NCI-H1930 (cell line): ENCODE measurements at places on chromosomes 2 and 18.

DNA sequence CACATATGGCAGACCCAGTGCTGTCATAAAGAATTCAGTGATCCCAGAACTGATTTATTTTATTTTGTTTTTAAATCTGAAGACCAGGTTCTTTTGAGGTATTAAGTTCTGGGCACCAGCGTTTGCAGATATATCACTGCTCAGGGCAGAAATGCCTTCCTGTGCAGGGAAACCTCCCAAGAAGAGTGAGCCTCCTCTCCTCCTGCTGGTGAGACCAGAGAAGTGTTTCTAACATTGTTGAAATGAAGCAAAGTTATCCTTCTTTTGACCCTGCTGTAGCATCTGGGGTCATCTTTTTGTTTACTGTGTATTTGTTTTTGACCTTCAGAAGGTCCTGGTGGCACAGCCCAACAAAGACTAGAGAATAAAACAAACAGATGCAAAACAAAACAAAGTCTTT lies 94.0 kb downstream of the AQP4 start:
- DNase-seq: no peak

- no peak for DNase-seq
Measured at GRCh38 chr18:5620289-5620688, 76.5 kb upstream of the EPB41L3 start.

DNA sequence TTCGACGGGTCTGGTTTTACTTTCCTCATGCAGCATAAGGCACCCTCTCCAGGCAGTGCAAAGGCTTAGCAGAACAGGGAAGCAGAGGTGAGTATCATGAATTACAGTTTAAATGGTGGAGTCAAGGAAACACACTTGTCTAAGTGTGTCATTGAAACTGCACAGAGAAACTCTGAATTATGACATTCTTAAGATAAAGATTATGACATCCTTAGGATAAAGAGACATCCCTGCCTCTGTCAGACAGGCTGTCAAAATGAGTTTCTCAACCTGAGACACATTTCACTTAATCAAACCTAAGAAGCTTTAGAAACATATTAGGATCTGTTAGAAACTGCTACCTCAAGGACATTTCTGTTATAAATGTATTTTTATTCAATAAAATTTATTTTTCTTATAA lies 113.2 kb downstream of the DHRS9 start:
- no peak for DNase-seq

GRCh38 chr18:46771141-46771540 lies 14.3 kb upstream of the ST8SIA5 start:
- no peak for DNase-seq

DNA sequence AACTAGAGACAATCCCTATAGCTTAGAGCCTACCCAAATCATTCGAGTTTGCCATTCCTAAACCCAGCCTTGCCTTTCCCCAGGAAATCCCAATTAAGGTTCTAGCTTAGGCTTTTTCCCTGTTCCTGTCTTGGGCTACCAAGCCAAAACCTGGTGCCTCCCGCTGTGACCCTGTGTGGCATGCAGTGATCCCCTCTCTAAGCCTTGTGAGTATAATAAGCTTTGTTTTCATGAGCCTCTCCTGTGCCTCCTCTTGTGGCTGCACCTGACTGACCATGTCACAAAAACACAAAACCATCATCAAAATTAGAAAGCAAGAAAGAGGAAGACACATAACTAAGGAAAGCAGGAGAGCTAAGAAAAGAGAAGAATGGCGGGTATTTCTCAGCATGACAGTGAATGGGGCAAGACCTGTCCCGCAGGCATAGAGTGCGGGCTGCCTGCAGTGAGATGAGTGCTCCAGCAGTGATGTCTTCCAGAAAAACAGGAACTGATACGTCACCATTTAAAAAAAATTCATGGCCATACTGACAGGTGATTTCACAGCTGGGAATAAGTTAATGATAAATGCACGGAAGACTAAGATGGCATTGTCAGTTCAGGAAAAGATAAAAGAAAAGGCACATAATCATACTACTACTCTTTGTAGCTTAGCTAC lies 9.2 kb upstream of the PAIP2B start:
- no peak for DNase-seq

- DNase-seq: no peak
Measured at GRCh38 chr2:128155970-128156369, 65.0 kb downstream of the UGGT1 start.

GRCh38 chr2:128269990-128270671 lies 48.5 kb downstream of the HS6ST1 start:
- no peak for DNase-seq

DNA sequence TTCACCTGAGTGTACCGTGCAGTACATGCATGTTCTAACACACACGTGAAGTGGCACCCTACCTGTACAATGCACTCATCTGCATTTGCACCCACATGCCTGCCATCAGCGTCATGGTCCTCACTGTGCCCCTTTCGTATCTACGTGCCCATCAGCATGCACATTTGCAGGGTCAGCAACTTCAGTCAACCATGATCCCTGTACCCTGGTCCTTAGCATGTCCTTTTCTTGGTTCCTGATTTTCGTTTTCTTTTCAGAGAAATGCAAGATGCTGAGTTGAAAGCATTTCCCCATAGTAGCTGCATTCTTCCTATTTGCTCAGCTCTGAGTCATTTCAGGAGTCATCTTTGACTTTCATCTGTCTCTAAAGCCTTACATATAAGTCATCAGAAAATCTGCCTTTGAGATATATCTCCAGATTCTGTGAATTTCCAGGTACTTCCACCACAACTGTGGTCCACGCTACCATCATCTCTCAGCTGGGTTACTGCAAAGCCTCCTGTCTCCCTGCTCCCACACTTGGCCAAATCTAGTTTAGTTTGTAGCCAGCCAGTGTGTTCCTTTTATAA lies 14.7 kb upstream of the PUM2 start:
- DNase-seq: no peak

GRCh38 chr2:230942920-230943896 lies 18.2 kb upstream of the GPR55 start:
- no peak for DNase-seq

DNA sequence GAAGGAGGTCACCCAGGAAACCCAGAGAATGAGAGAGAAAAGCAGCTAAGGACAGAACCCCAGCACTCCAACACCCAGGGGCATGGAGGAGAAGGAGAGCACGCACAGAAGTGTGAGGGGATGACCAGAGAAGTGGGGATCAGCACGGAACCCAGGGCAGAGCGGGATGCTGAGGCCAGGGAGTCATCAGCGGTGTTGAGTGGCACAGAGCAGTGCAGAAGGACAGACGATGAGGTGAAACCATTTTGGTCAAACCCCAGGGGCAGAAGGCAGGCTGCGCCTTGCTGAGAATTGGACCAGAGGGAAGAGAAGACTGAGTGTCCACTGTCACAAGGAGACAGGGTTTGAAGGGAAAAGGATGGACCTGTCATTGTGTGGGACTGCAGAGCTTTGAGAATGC lies 23.4 kb upstream of the ASB18 start:
- no peak for DNase-seq

DNA sequence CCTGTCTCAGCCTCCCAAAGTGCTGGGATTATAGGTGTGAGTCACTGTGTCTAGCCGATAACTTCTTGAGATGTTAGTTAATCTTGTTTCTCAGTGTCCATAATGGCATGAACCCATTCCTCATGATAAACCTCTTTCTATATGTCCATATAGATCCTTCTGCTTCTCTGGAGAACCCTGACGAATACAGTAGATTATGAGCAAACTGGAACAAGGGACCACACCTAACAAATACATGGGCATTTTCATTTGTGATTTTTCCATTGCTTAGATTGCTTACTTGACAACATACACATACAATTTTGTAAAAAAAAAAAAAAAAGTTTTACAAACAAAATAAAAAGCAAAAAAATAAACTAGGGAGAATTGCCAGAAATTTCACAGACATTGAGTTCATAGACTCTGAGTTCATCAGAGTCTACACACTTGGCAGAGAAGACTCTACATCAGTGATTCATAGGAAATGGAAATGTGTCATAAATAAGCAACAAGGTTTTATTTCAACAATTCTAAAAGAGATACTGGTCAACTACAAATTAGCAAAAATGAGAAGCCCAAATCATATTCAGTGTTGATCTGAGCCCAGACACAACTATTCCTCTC lies 96.7 kb downstream of the GALR1 start:
- DNase-seq: no peak

- DNase-seq: no peak
Measured at GRCh38 chr2:65161551-65162100, 31.7 kb upstream of the RAB1A start.

- no peak for DNase-seq
Measured at GRCh38 chr2:35443087-35443486, 912.5 kb upstream of the CRIM1 start.

DNA sequence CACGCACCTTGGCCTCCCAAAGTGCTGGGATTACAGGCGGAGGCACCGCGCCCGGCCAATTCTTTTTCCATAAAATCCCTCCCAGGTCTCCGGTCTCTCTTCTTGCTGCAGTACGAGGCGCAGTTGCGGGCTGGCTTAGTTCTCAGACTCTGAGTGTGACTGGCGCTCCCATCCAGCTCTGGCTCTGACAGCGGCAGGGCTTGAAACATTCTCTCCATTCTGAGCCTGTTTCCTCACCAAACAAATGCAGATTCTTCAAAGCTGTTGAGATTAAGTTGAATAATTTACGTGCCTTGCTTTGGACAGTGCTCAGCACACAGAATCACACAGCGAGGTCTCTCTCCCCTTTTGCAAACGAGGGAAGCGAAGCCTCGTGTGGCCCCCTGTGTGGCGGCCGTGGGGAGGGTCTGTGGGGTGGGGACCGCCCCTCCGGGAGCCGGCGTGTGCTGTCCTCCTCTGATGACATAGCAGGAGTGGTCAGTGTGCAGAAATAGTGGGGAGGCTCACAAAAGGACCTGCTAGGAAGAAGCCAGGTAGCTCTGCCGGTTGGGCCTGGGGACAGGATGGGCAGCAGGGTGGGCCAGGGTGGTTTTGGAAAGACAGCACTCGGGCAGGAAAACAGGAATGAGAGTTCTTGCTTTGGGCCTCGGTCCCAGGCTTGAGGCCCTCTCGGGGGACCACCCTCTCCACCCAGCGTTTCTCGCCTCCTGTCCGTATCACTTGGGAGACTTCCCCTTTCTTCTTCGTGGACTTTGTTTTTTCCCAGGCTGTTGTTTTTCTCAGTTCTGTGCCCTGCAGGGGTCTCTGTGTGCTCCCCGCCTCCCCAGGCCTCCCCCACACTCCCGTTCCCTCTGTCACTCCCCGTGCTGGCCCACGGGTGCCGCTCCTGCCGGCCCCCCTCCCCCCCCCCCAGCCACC lies 75.0 kb downstream of the KCNG2 start:
- no peak for DNase-seq

GRCh38 chr18:39241534-39241933 lies 1675.9 kb upstream of the CELF4 start:
- no peak for DNase-seq

- DNase-seq: peak; percentile 63
Measured at GRCh38 chr18:32552421-32553030, 81.8 kb upstream of the GAREM1 start.

GRCh38 chr2:144230448-144231085 lies 289.4 kb downstream of the ZEB2 start:
- DNase-seq: no peak

- DNase-seq: no peak
Measured at GRCh38 chr2:182942756-182943155, 76.3 kb upstream of the FRZB start.

GRCh38 chr2:186125625-186126024 lies 360.4 kb upstream of the ZC3H15 start:
- no peak for DNase-seq

- DNase-seq: no peak
Measured at GRCh38 chr2:208208335-208209085, 18.7 kb upstream of the C2orf80 start.

DNA sequence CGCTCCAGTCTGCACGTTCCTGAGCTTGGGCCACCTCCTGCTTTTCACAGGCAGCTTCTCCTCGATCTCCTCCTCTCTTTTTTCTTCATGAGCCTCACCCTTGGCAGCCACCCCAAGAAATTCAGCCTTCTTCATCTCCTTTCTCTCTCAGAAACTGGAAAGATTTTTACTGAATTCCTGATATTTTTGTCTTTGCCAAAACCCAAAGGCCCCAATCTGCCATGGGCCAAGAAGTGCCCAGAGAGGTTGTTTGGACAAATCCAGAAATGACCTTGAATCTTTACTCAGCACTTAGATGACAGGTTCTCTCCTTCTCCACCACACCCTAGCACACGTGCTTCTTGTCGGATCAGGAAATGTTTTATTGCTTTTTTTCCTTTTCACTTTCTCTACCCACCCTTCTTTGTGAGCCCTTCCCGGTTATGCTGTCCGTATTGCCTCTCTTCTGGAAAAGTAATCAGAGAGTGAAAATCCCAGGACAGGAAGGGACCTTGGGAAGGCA lies 134.5 kb upstream of the TNP1 start:
- DNase-seq: no peak

DNA sequence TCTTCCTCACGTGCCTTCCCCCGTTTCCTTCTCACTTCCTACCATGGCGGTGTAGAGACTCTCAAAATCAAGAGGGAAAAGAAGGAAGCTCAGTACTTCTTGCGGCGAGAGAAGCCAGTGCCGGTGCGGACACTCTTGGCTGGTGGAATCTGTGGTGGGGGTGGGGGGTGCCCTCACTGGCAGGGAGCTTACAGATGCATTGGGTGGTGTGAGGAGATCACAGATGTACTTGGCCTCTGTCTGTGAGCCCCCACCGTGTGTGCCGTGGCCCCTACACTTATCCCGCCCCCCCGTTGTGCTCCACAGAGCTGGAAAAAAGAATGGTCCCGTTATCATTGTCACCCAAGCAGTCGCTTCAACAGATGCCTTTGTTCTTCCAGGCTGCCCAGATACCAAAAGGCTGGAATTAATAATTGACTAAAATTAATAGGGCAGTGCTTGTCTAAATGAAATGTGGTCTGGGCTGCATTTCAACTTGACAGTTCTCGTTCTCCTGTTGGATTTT lies 79.8 kb downstream of the VAPA start:
- no peak for DNase-seq

DNA sequence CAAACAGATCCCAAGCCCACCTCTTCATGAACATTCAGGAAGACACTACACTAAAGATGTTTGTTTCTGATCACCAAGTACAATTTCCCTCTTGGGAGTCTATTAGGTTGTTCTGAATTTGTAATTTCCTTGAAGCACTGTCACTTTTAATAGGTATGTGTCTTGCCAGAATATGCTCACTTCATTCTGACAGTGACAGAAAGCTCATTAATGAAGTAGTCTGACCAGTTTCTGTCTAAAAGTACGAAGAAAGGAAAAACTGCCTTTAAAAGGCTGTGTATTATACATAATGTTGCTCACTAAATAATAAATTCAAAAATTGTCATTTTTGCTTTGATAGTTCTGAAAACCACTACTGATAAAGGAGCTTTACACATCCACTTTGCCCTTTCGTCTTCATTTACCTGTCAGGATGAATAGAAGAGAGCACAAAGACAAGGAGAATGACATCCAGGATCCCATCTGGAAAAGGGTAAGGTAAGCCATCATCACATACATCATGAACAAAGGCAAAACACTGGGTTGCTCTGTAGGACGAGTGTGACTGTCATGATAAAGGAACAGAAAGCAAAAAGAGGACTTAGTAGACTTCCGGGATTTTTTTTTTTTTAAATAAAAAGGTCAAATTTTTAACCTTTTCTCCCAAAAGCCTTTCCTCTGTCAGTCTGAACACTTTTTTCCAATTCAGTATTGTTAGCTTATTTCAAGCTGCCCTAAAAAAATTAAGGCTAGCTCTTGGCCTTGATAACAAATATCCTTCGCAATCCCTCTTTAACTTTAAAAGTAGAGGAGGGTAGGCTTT lies 103.4 kb downstream of the METTL8 start:
- no peak for DNase-seq

- DNase-seq: no peak
Measured at GRCh38 chr2:84971510-84972206, 697 bp downstream of the KCMF1 start.

- DNase-seq: no peak
Measured at GRCh38 chr2:201707753-201708152, 9.3 kb upstream of the MPP4 start.

GRCh38 chr2:56047136-56047535 lies 123.6 kb upstream of the EFEMP1 start:
- DNase-seq: peak; percentile 84
